ENCODE measurements at places on chromosomes 11 and 22. TPM values are rescaled to one million over a fixed set of nuclear protein-coding genes. Genes with fewer than 3 reads are reported as not detected.

Gene FDX1
- 14.0 TPM for total RNA-seq

Gene OR8J3
- not detected for total RNA-seq

Gene SLC22A12
- not detected for total RNA-seq

Gene SLC22A6
- not detected for total RNA-seq

Gene RELA
- 45.8 TPM for total RNA-seq

Gene KBTBD4
- 6.7 TPM for total RNA-seq

Gene LAMTOR1
- 65.6 TPM for total RNA-seq
